Endothelial cell of umbilical vein (primary cell): ENCODE measurements at places on chromosomes 1 and 21.

DNA sequence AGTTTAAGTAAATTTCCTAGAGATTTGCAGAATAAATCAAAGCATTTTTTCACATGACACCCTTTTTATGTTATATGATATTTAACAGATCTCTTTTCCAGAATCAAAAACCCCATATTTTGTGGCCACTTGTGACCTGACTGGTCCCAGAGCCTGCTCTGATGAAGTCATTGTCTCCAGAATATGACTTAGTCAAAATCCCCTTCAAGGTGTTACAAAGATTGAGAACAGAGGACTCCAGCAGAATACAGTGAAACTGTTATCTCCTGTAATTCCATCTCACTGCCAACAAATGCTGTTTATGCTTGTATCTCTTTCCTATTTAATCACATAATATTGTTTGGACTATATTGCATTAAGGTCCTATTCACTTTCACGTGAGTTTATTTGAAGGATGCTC, 25.6 kb downstream of the RGS1 start:
- no peaks in the 10 kb centered on the region for H3K27me3 ChIP-seq
- no peak overlapping the region for H3K27ac ChIP-seq
- no peak overlapping the region for H3K4me3 ChIP-seq
- peaks cover 3% of the 10 kb centered on the region for H3K4me1 ChIP-seq
- DNase-seq: no peak

DNA sequence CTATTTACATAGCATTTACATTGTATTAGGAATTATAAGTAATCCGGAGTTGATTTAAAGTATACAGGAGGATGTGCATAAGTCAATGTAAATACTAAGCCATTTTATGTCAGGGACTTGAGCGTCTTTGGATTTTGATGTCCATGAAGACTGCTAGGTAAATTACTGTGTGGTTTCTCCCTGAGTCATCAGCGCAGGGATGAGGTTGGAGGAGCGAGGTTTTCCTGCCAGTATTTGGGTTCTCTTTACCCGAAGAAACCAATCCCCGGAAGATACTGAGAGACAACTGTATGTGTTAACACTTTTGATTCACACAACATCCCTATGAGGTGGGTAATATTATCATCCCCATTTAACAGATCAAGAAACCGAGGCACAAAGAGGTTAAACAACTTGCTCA, 29.3 kb downstream of the BATF3 start:
- DNase-seq: no peak
- no peak overlapping the region for H3K27ac ChIP-seq
- peaks cover 27% of the 10 kb centered on the region for H3K4me1 ChIP-seq
- no peaks in the 10 kb centered on the region for H3K36me3 ChIP-seq
- peaks cover 23% of the 10 kb centered on the region for H3K27me3 ChIP-seq

- no peak for DNase-seq
- no peak overlapping the region for H3K4me3 ChIP-seq
- no peaks in the 10 kb centered on the region for H3K27me3 ChIP-seq
- no peak overlapping the region for H3K27ac ChIP-seq
Measured at GRCh38 chr21:43716376-43717165, 2.4 kb upstream of the PDXK start.

DNA sequence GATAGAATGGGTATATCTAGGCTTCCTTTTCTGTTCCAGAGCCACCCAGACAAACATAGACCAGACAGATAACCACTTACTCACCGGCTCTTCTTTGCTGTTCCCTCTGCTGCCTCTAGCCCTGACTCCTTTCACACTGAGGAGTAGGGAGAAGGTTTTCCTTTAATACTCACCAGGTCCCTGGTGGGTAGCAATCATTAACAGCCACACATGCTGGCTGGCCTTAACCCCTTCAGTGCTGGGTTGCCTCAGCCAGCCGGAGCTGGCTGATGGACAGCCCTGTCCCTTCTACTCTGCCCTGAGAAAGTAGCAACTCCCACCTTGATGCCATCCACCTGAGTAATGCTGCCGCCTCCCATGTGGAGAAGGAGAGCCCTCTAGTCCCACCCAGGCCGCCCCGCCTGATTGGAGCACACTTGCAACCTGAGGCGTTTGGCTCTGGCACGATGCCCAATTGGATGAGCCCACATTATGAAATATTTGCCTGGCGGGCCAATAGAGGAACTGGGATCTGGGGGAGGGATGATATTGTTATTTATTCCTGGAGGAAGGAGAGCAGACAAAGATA, 71.6 kb downstream of the PLEKHA6 start:
- H3K4me1 ChIP-seq: peaks cover 5% of the 10 kb centered on the region
- H3K36me3 ChIP-seq: no peaks in the 10 kb centered on the region
- no peak overlapping the region for H3K27ac ChIP-seq
- no peak overlapping the region for H3K4me3 ChIP-seq

GRCh38 chr1:207030522-207031009, 2.0 kb downstream of the C1orf116 start:
- DNase-seq: no peak
- H3K27ac ChIP-seq: no peak overlapping the region
- H3K4me1 ChIP-seq: no peaks in the 10 kb centered on the region

DNA sequence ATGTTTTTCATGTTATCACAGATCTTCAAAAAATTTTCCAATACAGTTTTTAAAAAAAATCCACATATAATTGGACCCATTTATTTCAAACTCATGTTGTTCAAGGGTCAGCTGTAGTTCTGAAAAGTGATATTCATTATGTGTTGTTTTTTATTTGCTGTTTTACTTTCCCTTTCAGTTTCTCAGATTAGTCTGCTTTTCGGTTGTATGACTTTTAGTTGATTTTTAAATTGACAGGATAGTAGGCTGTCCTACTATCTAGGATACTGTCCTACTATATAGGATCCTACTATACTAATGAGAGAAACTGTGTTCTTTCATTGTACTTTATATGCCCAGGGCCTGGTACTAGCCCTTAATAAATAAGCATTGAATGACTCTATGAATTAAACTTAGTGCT, 33.6 kb upstream of the GPR52 start:
- no peaks in the 10 kb centered on the region for H3K4me1 ChIP-seq
- DNase-seq: no peak
- no peaks in the 10 kb centered on the region for H3K27me3 ChIP-seq
- no peaks in the 10 kb centered on the region for H3K36me3 ChIP-seq
- H3K4me3 ChIP-seq: no peak overlapping the region

- H3K4me1 ChIP-seq: no peaks in the 10 kb centered on the region
- no peak overlapping the region for H3K27ac ChIP-seq
- DNase-seq: no peak
- no peaks in the 10 kb centered on the region for H3K36me3 ChIP-seq
Measured at GRCh38 chr1:164518692-164519332, 40.2 kb upstream of the PBX1 start.

DNA sequence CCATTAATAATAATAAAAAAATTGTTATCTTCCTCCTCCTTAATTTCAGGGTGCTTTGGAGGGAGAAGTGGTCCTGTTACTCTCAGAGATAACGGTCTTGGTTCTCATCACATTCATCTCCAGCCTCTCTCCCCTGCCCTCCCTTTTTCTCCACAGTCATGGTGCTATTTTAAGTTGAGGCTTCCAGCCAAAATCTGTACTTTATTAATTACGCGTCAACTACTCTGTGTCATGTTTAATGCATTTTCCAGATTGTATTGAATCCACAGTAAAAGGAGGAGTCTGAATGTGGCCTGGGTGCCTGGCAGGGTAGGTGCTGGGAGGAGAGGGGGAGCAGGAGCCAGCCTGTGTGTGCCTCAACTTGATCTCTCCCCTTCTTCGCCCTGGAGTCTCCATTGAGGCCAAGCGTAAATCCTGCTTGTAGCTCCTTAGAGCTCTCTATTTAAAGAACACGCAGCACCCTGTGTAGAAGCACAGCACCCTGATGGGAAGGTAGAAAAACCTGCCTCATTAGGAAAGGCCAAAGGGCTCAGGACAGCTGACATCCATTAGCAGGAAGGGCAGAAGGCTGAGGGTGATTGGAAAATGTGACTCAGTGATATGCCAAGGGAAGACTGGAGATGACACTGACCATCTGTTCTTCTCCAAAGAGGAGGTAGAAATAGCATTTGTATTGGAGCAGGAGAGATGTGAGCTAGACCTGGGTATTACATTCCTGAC, 82.4 kb downstream of the PLXNA2 start:
- H3K4me3 ChIP-seq: no peak overlapping the region
- peaks cover 19% of the 10 kb centered on the region for H3K36me3 ChIP-seq
- DNase-seq: no peak
- no peak overlapping the region for H3K27ac ChIP-seq
- H3K27me3 ChIP-seq: no peaks in the 10 kb centered on the region
- H3K4me1 ChIP-seq: peaks cover 48% of the 10 kb centered on the region

DNA sequence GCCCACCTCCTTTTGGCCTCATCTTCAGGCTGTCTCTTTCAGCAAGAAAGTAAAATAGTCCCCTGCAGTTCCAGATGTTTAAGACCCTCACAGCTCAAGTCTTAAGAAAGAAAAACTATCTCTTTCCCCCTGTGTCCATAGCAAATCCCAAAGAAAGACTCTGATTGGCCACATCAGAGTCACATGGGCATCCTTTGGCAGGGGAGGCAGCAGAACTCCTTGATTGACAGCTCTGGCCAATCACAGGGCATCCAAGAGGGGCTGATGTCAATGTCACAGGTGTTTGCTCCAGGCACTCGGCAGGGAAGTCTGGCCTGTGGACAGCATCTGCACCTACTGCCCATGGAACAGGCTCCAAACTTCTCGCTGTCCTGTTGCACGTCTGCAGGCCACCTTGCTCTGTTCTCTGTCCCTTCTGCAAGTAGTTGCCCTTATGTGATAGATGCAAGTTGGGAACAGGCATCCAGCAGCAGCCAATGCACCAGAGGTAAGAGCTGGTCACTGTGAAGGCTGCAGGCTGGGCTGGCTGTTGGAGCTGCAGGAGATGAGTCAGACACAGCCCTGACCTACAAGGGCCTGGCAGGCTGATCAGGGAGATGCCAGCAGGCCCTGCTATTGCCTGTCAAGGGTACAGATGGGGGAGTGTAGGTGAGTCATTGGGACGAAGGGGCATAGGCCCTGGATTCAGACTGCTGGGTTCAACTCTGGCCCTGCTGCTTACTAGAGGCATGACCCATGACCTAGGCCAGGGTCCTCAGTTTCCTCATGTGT, 96.8 kb upstream of the TMEM51 start:
- H3K27ac ChIP-seq: no peak overlapping the region
- DNase-seq: no peak
- no peaks in the 10 kb centered on the region for H3K4me1 ChIP-seq
- H3K27me3 ChIP-seq: no peaks in the 10 kb centered on the region
